Right atrium auricular region (tissue), 2 donors: ENCODE measurements at places on chromosomes 2 and 18. TPM values are rescaled to one million over a fixed set of nuclear protein-coding genes. Genes with fewer than 3 reads are reported as not detected.

DNA sequence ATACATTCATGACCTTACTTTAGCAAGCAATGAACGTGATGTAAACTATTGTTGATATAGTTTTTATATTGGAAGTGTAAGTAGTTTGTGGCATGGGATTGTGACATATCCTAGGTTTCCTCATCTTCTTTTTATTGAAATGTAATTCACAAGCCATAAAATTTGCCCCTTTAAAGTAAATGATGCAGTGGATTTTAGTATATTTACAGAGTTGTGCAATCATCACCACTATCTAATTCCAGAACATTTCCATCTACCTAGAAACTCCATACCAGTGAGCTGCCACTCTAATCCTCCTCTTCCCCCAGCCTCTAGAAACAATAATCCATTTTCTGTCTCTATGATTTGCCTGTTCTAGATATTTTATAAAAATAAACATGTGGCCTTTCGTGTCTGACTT lies 10.7 kb upstream of the CASP10 start:
- no peak overlapping the region for H3K4me3 ChIP-seq
- no peaks in the 10 kb centered on the region for H3K27me3 ChIP-seq
- DNase-seq, result no peak
- H3K27ac ChIP-seq, result no peak overlapping the region
- peaks cover 4% of the 10 kb centered on the region for H3K4me1 ChIP-seq

GRCh38 chr2:31925517-31925916 lies 85.3 kb downstream of the MEMO1 start:
- H3K4me3 ChIP-seq, result no peak overlapping the region
- no peak for DNase-seq
- no peaks in the 10 kb centered on the region for H3K27me3 ChIP-seq
- H3K27ac ChIP-seq, result no peak overlapping the region
- no peaks in the 10 kb centered on the region for H3K4me1 ChIP-seq
- no peaks in the 10 kb centered on the region for H3K36me3 ChIP-seq

GRCh38 chr18:13264091-13265007 lies 45.8 kb downstream of the LDLRAD4 start:
- no peaks in the 10 kb centered on the region for H3K36me3 ChIP-seq
- no peaks in the 10 kb centered on the region for H3K27me3 ChIP-seq
- H3K27ac ChIP-seq, result no peak overlapping the region
- no peak overlapping the region for H3K4me3 ChIP-seq

GRCh38 chr2:57776916-57777315 lies 269.7 kb upstream of the VRK2 start:
- no peak overlapping the region for H3K27ac ChIP-seq
- H3K36me3 ChIP-seq, result no peaks in the 10 kb centered on the region
- H3K27me3 ChIP-seq, result no peaks in the 10 kb centered on the region
- H3K4me1 ChIP-seq, result no peaks in the 10 kb centered on the region
- H3K4me3 ChIP-seq, result no peak overlapping the region

DNA sequence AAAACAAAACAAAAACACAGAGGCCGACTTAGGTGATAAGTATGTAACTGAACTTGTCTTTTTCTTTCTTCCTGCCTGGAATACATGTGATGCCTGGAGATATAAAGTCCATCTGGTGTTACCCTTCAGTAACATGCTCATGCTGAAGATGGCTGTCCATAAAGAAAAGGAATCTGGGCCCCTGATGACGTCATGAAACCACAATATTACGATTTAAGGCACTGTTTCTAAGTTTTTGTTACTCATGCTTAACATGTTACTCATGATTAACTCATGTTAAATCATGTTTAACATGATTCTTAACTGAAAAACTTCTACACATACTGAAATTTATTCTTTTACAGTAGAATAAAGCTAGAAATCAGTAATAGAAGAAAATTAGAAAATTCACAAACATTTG lies 49.0 kb downstream of the STRADB start:
- no peaks in the 10 kb centered on the region for H3K27me3 ChIP-seq
- H3K4me3 ChIP-seq, result no peak overlapping the region
- H3K36me3 ChIP-seq, result no peaks in the 10 kb centered on the region
- no peaks in the 10 kb centered on the region for H3K4me1 ChIP-seq
- no peak overlapping the region for H3K27ac ChIP-seq
- DNase-seq, result no peak

DNA sequence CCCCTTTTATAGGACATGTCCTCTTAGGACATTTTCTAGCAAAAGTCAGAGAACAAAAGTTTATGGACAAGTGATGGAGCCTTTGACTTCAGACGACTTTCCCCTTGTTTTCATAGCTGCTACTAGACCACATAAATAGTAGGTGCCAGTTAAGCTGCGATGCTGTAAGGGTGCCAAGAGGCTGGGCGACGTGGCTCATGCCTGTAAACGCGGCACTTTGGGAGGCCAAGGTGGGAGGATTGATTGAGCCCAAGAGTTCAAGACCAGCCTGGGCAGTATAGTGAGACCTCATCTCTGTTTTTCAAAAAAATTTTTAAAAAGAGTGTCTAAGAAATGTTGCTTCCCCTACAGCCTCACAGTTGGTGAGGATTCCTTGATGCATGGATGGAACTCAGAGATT lies 2.2 kb upstream of the PLB1 start:
- H3K4me3 ChIP-seq, result no peak overlapping the region
- no peaks in the 10 kb centered on the region for H3K27me3 ChIP-seq
- no peak overlapping the region for H3K27ac ChIP-seq
- H3K36me3 ChIP-seq, result no peaks in the 10 kb centered on the region
- no peak for DNase-seq
- no peaks in the 10 kb centered on the region for H3K4me1 ChIP-seq

DNA sequence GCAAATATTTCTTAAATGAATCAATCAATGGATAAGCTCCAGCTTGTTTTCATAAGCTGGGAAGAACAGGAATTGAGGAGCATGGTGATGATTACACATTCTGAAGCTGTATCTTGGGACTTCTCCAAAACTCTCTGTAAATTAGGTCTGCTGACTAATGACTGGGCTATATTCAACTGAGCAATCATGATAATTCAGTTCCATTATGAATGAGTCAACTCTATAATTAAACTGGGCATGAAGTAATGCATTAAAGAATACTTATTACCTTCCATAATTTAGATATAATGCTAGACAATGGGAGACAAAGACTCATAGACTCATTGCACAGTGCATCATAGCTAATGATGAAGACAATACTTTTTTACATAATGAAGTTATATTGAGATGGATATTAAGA lies 207.4 kb downstream of the CBLN2 start:
- H3K27ac ChIP-seq, result no peak overlapping the region
- DNase-seq, result no peak
- H3K36me3 ChIP-seq, result no peaks in the 10 kb centered on the region
- no peaks in the 10 kb centered on the region for H3K4me1 ChIP-seq
- H3K27me3 ChIP-seq, result no peaks in the 10 kb centered on the region
- H3K4me3 ChIP-seq, result no peak overlapping the region

The HOXD9 gene
- not detected for total RNA-seq

The SCLY gene
- total RNA-seq, result 6.5 TPM

The MROH2A gene
- not detected for total RNA-seq
